ENCODE measurements at places on chromosomes 5 and 9. TPM values are rescaled to one million over a fixed set of nuclear protein-coding genes. Genes with fewer than 3 reads are reported as not detected.

The CFAP157 gene
- 0.17 TPM for total RNA-seq

The SEC24A gene
- total RNA-seq: 30.3 TPM

The ZBTB34 gene
- total RNA-seq: 10.0 TPM

The NFIL3 gene
- total RNA-seq: 47.1 TPM

The TSSK1B gene
- total RNA-seq: 0.15 TPM

The SET gene
- 552 TPM for total RNA-seq

The LYRM7 gene
- 7.6 TPM for total RNA-seq

The GPSM1 gene
- total RNA-seq: 143 TPM

The IL13 gene
- total RNA-seq: not detected

The PTTG1 gene
- 402 TPM for total RNA-seq

The CYFIP2 gene
- total RNA-seq: 4.2 TPM

The EDIL3 gene
- total RNA-seq: 40.4 TPM

The KCNV2 gene
- total RNA-seq: not detected

All from smooth muscle cell of trachea (primary cell).